G401 (cell line): ENCODE measurements at places on chromosomes 4 and X.
A peak's percentile ranks its signal among the peaks of the same experiment; 100 is the strongest.

GRCh38 chr4:1673671-1674070 lies 10.4 kb downstream of the FAM53A start:
- no peak for DNase-seq

- DNase-seq, result peak; percentile 82
These were observed 14.3 kb downstream of the CFAP99 start for GRCh38 chr4:2432991-2433530.

GRCh38 chr4:70298051-70298450 lies 36.7 kb upstream of the CABS1 start:
- no peak for DNase-seq

GRCh38 chrX:129786210-129786651 lies 6.5 kb downstream of the SASH3 start:
- no peak for DNase-seq

DNA sequence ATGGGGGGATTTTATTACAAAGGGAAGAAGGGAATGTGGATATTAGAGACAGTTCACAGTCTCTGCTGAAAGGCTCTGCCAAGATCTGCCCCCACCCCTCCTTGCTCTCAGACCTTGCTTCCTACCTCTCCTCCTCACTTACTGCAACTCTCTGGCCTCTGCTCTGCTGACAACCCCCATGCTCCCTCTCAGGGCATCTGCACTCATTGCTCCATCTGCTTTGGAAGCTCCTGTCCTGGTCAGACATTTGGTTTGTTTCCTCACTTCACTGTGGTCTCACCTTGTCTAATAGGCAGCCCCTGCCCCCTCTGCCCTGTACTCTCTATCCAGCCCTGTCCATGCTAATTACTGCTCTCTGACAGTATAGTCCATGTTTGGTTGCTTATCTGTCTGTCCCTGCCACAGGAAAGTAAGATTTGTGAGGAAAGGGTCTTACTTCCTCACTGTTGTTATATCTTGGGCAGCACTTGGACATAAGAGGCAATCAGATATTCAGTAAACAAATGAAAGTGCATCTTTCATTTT lies 189.3 kb downstream of the PTTG2 start:
- DNase-seq, result no peak

GRCh38 chrX:15017491-15017890 lies 144.3 kb downstream of the MOSPD2 start:
- DNase-seq, result no peak

DNA sequence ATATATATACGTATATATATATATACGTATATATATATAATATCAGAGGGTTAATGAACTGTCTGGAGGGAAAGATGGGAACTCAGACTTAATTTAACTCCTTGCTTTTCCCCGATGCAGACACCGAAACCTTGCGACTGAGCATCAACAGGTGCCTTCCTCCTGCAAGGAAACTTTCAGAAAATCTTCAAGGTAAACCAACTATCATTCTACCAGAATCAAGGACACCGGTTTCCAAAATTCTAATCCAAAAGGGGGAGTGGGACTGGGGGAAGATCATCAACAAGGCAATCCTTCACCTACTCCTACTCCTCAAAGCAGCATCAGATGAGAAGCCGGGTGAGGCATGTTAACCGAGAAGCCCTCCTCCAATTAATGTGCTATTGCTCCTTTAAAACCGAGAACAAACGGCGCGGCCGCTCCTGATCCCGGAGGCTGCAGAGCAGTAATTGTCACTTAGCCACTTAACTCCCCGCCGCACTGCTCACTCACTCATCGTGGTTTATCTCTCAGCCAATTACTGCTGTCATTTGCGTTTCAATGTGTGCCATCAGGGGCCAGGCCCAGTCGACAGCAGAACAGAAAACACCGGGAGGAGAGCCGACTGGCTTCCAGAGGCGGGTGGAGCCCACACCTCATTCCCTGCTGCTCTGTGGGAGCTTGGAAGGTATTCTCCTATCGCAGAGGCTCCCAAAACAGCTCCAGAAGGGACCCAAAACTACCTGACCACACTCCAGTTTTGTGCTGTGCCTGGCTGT lies 61.7 kb downstream of the MAML3 start:
- DNase-seq, result peak; percentile 80

GRCh38 chr4:68399306-68399705 lies 48.0 kb upstream of the TMPRSS11E start:
- DNase-seq, result no peak

DNA sequence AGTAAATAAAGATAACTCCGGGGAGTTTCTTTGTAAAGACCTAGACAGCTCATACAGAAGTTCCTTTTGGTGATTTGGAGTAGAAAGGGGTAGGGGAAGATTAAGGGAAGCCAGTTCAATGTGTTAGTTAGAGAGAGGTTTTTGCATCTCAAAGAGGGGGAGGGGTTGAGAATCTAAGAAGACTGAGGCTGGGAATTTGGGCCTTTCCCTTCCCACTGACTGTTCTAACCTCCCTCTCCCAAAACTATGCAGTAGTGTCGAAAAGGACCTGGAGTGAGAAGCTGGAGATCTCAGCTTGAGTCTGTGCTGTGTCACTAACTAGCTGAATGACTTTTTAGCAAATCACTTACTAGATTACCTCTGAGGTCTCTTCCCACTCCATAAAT lies 55.7 kb upstream of the CCDC160 start:
- no peak for DNase-seq

- no peak for DNase-seq
These were observed 85.1 kb upstream of the EFNB1 start for GRCh38 chrX:68743754-68744153.

DNA sequence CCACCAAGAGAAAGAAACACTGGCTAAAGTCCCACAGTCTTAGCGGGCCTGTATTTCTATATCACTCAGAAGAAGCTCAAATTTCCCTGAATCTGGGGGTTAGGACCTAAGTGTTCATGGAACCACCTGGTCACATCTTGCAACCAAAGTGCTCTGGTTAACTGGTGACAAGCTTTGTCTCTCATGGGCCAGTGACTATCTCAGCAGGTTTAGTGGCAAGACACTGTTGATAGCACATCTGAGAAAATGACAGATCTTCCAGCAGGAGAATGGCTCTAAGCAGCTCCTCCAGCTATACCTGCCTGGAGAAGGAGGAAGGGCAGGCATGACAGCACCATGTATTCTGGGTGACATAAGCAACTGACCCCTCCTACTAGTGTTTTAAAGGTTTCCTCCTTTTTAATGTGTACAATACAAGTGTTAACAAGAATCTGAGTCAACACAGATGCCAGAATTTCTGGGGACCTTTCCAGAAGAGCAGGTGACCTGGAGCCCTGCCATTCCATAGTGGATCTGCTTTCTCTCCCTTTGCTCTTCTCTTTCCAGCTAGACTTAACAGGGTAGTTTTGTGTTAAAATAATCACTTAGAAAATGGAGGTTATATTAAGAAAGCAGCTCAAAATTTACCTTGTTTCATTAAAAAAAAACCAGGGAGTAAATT lies 17.3 kb upstream of the QRFPR start:
- peak; percentile 38 for DNase-seq

GRCh38 chr4:54440394-54441136 lies 211.5 kb downstream of the PDGFRA start:
- peak; percentile 7 for DNase-seq

- DNase-seq, result no peak
These were observed 32.6 kb upstream of the PPP2R2C start for GRCh38 chr4:6504900-6505496.

GRCh38 chr4:115293093-115293462 lies 179.7 kb upstream of the NDST4 start:
- no peak for DNase-seq

DNA sequence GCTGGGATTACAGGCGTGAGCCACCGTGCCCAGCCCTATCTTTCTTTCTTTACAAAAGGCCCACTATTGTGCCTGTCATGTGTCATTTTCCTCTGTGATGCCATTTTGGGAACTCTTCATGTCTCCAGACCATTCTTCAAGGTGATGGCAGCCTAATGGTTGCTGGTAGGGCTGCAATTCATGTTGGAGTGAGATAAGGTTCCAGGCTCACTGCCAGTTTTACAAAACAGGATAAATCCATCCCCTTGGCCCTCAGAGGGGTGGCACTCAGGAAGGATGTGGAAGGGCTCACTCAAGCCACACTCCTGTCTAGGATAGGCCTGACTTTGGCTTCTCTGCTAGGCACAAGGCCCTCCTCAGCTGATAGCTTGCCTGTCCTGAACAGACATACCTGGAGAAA lies 3.8 kb downstream of the TCEAL9 start:
- DNase-seq, result no peak

DNA sequence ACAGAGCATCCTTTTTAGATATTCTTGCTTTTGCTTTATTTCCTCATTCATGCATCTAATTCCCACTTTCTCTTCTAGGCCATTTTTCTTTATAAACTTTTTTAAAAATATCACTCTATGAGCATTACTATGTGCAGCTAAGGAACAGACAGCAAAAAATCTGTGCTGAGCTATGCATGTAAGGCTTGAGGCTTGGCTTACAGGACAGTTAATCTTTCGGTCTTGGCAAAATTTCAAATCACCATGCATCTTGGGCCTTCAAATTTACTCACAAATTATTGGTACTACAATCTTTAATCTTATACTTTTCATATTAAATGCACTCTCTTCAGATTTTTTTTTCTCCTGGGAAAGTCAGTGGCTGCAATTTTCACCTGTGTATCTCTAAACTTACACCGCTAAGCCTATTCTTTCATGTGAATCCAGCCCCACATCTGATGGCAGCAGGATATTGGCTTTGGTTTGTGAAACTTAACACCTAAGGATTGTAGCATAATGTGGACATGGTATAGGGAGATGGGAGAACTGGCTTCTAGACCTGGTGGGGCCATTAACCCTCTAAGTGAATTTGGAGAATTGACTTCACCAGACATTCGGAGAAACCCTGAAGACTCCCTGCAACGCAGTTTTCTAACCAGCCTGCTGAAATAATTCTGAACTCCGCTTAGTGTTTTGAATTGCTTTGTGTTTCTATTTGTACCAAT lies 278.3 kb downstream of the SPRY1 start:
- peak; percentile 28 for DNase-seq

- DNase-seq, result no peak
These were observed 1963.1 kb upstream of the TENM3 start for GRCh38 chr4:180280076-180280475.

- DNase-seq, result no peak
These were observed 85.5 kb downstream of the NFKB1 start for GRCh38 chr4:102586644-102587021.

DNA sequence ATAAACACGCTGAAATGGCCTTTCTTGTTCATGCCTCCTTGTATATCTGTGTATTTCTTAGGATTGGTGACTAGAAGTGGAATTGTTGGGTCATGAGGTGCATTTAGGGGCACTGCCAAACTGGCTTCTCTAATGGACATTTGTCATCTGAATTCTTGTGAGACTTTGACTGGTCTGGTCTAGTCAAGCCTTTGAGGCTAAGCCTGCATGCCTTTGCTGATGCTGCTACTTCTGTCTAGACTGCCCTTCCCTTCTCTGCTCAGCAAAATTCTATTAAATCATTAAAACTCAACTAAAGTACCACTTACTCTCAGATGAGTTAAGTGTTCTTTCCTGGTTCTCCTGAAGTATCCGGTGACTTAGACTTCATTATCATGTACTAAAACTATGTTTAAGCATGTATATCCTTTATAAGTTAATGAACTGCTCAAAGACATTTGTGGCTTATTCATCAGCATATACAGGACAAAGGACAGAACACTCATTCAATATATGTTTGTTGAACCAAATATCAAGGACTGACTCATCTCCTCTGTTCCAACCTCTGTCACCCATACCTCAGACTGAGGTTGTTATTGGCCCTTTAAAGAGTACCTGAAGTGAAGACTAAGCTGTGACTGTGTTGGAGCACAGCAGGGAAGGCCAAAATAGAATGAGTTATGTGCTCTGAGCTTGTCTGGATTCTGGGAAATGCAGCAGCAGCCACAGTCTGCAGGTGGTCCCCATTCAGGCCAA lies 9.0 kb downstream of the TCEAL1 start:
- no peak for DNase-seq
